HT-29 (cell line): ENCODE measurements at places on chromosomes 6 and 20.

GRCh38 chr6:48641544-48641943 is 530.5 kb upstream of the PTCHD4 start:
- no peak for DNase-seq

- DNase-seq: no peak
Observed at GRCh38 chr20:38346741-38347140, 459 bp downstream of the LBP start.

GRCh38 chr6:14386263-14386662 is 268.7 kb downstream of the CD83 start:
- DNase-seq: no peak

- DNase-seq: no peak
Observed at GRCh38 chr20:11267762-11268335, 594.0 kb upstream of the JAG1 start.

DNA sequence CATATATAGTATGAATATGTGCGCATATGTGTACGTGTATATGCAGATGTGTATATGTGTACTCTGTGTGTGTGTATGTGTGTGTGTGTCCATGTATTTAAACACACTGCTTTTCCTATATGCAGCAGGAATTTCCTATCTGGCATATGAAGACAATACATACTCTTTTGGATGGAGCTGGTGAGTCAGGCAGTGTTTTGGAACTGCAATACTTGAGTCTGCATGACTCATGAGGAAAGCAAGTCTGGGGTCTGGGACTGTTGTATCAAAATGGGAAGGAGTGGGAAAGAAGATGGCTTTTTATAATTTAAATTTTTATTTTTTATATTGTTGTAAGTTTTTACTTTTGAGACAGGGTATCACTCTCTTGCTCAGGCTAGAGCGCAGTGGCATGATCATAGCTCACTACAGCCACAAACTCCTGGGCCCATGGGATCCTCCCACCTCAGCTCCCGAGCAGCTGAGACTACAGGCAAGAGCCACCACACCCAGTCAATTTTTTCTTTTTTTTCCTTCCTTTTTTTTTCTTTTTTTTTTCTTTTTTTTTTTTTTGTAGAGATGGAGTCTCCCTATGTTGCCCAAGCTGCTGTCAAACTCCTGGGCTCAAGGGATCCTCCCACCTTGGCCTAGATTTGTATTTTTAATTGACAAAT is 72.2 kb downstream of the ATXN1 start:
- no peak for DNase-seq

GRCh38 chr6:148814082-148814790 is 67.4 kb downstream of the UST start:
- no peak for DNase-seq

GRCh38 chr20:199996-200395 is 10.5 kb upstream of the DEFB128 start:
- DNase-seq: no peak

DNA sequence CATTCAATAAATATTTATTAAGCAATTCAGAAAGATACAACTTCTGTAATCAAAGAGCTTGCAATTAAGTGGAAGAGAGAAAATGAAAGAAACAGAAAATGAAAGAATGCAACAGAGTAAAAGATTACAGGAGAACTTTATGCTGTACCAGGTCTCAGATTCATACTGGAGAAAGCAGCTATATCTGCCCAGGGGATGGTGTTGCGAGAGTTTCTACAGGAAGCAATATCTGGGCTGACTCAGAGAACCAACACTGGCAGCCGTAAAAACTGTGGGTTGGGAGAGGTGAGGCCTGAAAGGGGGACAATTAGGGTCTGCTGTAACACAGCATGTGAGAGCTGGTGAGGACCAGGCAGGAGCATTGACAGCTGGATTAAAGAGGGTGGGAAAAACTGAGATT is 256.7 kb upstream of the TCF21 start:
- DNase-seq: no peak

DNA sequence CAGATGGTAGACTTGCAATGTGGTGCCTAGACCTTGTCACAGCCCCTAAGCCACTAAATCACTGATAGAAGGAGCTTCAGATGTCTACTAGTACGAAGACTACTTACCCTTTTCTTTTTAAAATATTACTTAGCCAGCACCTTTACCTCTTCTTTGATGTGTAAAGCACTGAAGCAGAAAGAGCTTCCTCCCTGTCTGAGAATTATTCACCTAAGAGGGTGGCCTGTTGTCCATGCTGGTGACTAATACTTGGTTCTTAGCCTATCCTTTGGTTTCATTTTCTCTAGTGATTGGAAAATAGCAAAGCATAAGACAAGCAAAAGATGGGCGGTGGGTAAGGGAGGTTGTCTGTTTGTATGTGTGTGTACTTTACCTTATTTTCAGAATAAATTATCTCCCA is 794.6 kb downstream of the TFAP2A start:
- no peak for DNase-seq

GRCh38 chr6:121349596-121349995 is 15.3 kb upstream of the TBC1D32 start:
- no peak for DNase-seq

DNA sequence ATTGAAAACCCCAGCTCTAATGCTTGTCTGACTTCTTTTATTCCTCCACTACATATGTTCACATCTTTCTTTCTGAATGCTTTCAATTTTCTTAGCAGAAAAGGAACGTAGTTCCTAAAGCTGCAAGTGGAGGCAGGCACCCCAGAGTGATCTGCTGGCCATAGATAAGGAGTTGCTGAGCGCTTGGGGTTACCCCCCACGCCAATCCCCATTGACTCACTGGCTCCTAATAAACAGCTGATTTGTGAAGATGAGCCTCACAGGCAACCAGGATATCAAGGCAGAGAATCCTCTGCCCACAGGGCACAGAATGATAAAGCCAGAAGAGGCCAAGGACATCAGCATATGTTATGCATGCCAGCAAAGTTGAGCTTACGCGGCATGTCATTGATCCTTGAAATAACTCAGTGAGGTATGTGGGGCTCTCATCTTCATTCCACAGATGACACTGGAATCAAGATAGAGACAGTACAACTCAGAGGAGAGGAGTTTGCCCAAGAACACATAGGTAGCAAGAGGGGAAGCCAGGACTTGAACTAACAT is 129.1 kb upstream of the PTPRT start:
- no peak for DNase-seq

DNA sequence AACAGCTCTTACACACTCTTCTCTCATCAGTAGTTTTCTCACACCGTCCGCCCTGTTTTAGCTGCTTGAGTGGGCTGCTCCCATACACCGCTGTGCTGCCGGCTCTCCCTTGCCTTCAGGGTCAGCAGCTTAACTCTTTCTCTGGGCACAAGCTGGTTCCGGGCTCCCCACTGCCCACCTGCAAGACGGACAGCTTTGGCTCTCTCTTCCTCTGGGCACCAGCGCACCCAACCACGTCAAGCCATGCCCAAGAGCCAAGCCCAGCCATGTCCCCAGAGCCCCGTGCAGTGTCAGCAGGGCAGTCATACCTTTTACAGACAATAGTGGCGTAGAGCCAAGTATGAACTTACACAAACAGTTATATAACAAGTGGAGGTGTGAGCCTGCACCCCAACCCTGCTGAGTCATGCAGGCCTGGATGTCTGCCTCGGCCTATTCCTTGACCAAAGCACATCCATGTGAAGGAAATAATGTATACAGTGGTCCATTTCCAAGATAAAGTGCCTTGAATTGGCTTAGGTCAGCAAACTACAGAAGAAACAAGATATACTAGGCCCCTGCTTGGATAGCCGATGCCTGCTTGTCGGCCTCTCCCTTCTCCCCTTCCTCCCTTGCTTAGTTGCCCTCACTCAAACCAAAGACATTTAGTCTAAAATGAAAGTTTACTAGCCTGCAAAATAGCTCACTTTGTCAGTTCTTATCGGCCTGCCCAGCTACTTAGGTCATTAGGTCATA is 89.3 kb downstream of the JPH2 start:
- DNase-seq: peak; percentile 23

GRCh38 chr20:57986666-57987065 is 241.8 kb downstream of the ANKRD60 start:
- no peak for DNase-seq

- DNase-seq: peak; percentile 29
Observed at GRCh38 chr20:10536531-10536930, 101.4 kb downstream of the SLX4IP start.

DNA sequence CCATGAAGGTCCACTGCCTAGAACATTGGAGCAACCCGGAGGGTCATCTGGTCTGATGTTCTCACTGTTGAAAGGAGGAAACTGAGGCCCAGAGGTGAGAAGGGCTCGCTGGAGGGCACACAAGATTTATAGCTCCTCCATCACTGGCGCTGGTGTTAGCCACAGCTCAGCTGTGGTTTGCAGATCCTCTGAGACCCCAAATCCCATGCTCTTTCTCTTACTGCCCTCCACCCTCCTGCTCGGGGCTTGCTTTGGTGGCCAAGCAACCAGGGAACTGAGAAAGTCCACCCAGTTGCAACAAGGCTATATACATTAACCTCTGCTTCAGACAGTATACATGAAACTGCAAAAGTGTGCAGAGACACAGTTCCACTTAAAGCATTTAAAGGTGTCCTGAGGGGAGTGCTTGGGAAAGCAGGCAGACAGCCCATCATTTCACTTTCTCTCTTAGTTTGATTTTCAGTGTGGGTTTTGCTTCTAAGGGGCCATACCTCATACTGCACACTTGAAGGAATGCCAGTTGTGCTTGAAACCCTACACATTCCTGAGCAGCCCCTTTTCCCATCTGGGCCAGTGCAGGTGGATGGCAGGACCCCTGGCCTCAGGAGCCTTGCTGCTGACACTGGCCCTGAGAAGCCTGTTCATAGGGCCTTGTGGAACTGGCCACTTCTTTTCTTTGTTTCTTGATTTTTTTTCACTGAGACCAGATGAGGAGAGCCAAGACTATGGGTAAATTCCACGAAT is 347.6 kb downstream of the CDC5L start:
- DNase-seq: no peak

DNA sequence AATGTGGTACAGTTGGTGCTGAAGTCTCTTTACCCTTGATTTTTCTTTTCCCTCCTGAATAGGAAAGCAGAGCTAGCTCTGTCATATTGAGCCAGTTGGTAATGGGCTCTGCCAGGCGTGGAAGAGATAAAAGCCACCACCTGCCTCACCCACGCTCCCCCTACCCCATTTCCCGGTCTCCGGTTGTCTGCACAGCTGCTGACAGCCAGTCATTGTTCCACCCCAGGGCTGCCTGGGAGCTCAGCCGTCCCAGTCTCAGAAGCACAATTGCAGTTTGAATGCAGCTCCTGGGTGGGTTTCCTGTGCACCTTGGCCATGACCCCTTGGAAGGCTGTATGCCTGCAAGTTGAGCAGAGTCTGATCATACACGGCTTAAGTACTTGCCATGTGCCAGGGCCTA is 675.2 kb upstream of the FLRT3 start:
- DNase-seq: no peak

DNA sequence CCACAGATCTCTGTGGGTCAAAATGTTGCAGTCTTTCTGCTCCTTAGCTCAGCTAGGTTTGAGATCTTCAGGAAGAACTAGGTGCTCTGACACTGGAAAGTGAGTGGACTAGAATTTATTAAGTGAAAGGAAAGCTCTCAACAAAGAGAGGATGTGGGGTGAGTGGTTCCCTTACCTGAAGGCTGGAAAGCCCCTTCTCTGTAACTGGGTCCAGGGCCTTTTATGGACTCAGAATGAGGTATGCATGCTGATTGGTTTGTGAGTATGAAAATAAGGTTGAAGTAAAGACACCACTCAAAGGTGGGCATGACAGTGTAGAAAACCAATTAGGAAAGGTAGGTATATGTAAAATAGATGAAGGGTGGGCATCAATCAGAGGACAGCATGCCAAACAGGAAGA is 485.5 kb downstream of the CD109 start:
- DNase-seq: no peak

DNA sequence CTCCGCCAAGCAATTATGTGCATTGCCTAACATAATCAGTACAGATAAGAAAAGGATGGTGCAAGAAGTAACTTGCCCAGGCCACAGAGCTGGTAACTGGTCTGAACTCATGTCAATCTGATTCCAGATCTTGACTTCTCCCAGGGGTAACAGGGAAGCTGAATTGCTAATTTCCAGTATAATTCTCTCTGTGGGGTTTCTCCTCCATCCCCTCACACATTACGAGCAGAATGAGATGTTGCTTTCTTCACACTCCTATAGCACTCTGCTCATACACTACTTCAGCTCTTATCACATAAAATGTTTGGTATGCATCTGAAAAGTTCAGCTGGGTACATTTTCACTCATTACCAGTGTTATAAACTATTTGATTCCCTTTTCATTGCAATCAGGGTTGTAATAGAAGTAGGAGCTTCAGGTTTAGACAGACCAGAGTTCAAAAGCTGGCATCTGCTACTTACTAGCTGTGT is 24.0 kb upstream of the LRRC1 start:
- no peak for DNase-seq

GRCh38 chr6:155962276-155962675 is 506.6 kb upstream of the NOX3 start:
- DNase-seq: no peak

- DNase-seq: no peak
Observed at GRCh38 chr6:107196152-107196551, 80.8 kb upstream of the BEND3 start.

- peak; percentile 64 for DNase-seq
Observed at GRCh38 chr6:138428944-138429598, 25.0 kb downstream of the HEBP2 start.

- no peak for DNase-seq
Observed at GRCh38 chr6:169899481-169900145, 148.2 kb downstream of the ERMARD start.

GRCh38 chr6:170162775-170163404 is 128.0 kb downstream of the DLL1 start:
- DNase-seq: no peak

DNA sequence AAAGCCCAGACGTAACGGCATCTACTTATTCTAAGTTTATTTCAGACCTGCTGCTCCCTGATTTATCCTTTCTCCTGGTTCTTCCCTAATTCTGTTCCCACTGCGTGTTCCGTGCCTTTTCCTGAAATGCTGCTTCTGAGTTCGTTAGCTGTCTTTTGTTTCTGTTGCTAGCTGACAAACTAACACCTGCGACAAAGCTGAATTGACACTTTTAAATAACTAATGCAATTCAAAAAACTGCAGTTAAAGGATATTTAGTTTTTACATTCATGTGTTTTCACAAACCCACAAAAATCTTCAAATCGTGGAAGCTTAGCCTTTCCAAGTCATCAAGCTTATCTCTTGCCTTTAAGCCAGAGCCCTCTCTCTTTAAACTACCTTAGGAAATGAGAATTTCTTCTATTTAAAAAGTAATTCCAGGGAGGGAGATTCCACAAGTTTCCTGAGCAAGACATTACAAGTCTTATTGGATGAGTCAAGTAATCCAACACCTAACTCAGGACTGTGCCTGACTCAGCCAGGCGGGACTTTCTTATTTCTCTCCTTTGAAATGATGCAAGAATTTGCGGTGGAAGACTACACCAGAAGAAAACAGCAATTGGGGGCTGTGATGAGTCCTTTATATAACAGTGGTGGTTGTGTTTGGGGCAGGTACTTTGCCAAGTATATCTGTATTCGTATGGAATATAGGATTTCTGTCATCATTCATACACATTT is 6.3 kb downstream of the ADTRP start:
- DNase-seq: peak; percentile 42
